ENCODE measurements at places on chromosomes 2 and 18.

DNA sequence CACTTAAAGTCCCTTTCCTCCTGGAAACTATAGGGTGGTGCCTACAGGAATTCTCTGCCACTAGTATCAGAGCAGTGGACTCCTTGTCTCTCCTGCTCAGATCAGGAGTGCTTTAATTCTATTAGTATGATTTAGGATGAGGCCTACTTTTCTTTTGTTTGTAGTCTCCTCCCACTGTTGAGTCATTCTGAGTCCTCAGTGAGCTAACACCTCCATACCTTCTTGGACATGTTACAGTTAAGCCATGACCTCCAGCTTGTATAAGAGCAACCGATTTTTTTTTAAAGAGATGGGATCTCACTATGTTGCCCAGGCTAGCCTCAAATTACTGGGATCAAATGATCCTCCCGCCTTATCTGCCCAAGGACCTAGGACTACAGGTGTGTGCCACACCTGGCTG is 48.7 kb upstream of the OTOF start:
- DNase-seq = no peak

- no peak for DNase-seq
Measured at GRCh38 chr2:101787097-101787496, 89.6 kb downstream of the MAP4K4 start.

DNA sequence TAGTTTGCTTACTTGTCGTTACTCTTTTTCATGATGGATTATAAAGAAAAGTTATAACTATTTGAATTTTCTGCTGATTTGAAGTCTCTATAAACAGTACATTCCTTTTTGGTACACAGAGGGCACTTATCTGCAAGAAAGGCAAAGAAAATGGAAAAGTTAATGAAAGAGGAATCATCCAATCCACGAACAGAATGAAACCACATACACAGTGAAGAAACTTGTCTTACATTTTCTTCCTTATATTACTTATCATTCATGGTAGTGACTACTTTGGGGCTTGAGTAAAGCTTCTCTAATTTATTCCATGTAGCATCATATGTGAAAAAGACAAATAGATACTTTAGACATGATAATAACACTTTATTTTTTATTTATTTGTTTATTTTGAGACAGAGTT is 14.8 kb upstream of the ACTR3 start:
- DNase-seq = no peak

- no peak for DNase-seq
Measured at GRCh38 chr2:2547451-2547850, 216.4 kb upstream of the MYT1L start.

GRCh38 chr2:69744456-69744855 is 2.5 kb downstream of the ANXA4 start:
- DNase-seq = no peak

Data from activated naive CD4-positive, alpha-beta T cell (primary cell).